ENCODE measurements at places on chromosomes 5 and 9. TPM values are rescaled to one million over a fixed set of nuclear protein-coding genes. Genes with fewer than 3 reads are reported as not detected.

Gene SLC6A18
- not detected for polyA plus RNA-seq

Gene TAS2R1
- polyA plus RNA-seq, result not detected

Gene FOXD4L5
- not detected for polyA plus RNA-seq

Gene SLC22A5
- 6.4 TPM for polyA plus RNA-seq

Gene EPB41L4B
- 1.2 TPM for polyA plus RNA-seq

Gene RMRP
- not detected for polyA plus RNA-seq

Gene IFNB1
- not detected for polyA plus RNA-seq

Gene PHYHD1
- polyA plus RNA-seq, result 34.8 TPM

Gene TMOD1
- 36.6 TPM for polyA plus RNA-seq

Gene SVEP1
- polyA plus RNA-seq, result 7.7 TPM

Gene LCN1
- not detected for polyA plus RNA-seq

Gene NMUR2
- polyA plus RNA-seq, result not detected

Gene ALDH1A1
- polyA plus RNA-seq, result 33.2 TPM

Gene AMBP
- polyA plus RNA-seq, result 2.4 TPM

Gene BRINP1
- 0.23 TPM for polyA plus RNA-seq

Gene ZBTB6
- 5.2 TPM for polyA plus RNA-seq

Gene C5orf34
- polyA plus RNA-seq, result 3.9 TPM

Gene IFNA2
- not detected for polyA plus RNA-seq

Gene LVRN
- polyA plus RNA-seq, result 0.27 TPM

Gene SHISAL2B
- not detected for polyA plus RNA-seq

Gene UGT3A2
- polyA plus RNA-seq, result 0.14 TPM

Gene CDX1
- not detected for polyA plus RNA-seq

Gene PCDHA5
- 0.05 TPM for polyA plus RNA-seq

Gene PCDHB11
- polyA plus RNA-seq, result 2.8 TPM

Gene TMEM174
- not detected for polyA plus RNA-seq

Gene SNCAIP
- 1.6 TPM for polyA plus RNA-seq

Gene SLC25A48
- 0.04 TPM for polyA plus RNA-seq

Gene SOX30
- 0.33 TPM for polyA plus RNA-seq

Gene CYLC2
- polyA plus RNA-seq, result not detected

Gene EIF4E1B
- polyA plus RNA-seq, result not detected

Gene ITK
- polyA plus RNA-seq, result 1.6 TPM

Gene EQTN
- 0.13 TPM for polyA plus RNA-seq

Gene ZNF618
- polyA plus RNA-seq, result 3.0 TPM

Gene PHF24
- polyA plus RNA-seq, result 0.18 TPM

Gene LURAP1L
- 24.9 TPM for polyA plus RNA-seq

Gene OR1J2
- not detected for polyA plus RNA-seq

Gene SYNPO
- 47.2 TPM for polyA plus RNA-seq

Gene GMCL2
- polyA plus RNA-seq, result not detected

Gene TOMM5
- polyA plus RNA-seq, result 88.6 TPM

Gene NIPAL4
- 14.6 TPM for polyA plus RNA-seq

Gene TMEM8B
- 23.8 TPM for polyA plus RNA-seq

Gene NCBP1
- 10.3 TPM for polyA plus RNA-seq

Gene C9orf153
- polyA plus RNA-seq, result not detected

Gene CMYA5
- polyA plus RNA-seq, result 4.3 TPM

Gene PDGFRB
- 79.4 TPM for polyA plus RNA-seq

Gene CDC42SE2
- 18.6 TPM for polyA plus RNA-seq

Gene FOXI1
- not detected for polyA plus RNA-seq

Gene RAB3C
- 3.9 TPM for polyA plus RNA-seq

Gene BTNL3
- 0.04 TPM for polyA plus RNA-seq

Gene GZMA
- 1.7 TPM for polyA plus RNA-seq

Gene PALM2AKAP2
- 1.3 TPM for polyA plus RNA-seq

Gene CTSV
- polyA plus RNA-seq, result 0.13 TPM

Gene NACC2
- polyA plus RNA-seq, result 54.1 TPM

Gene GGTA1
- 5.1 TPM for polyA plus RNA-seq

Gene ZNF454
- polyA plus RNA-seq, result 1.7 TPM

Gene CORO2A
- 3.4 TPM for polyA plus RNA-seq

Measured in urinary bladder (tissue), 4 donors.